Dorsolateral prefrontal cortex (tissue), 122 donors: ENCODE measurements at places on chromosomes 11 and 22.

GRCh38 chr11:71323876-71324526 lies 71.6 kb upstream of the SHANK2 start:
- no peak for DNase-seq

- no peak for DNase-seq
Measured at GRCh38 chr22:17257121-17258001, 38.1 kb upstream of the ADA2 start.

- no peak for DNase-seq
Measured at GRCh38 chr22:28609921-28610320, 69.7 kb downstream of the TTC28 start.

- DNase-seq: no peak
Measured at GRCh38 chr22:19494676-19495173, 15.0 kb downstream of the CDC45 start.
